ENCODE measurements at places on chromosomes 11 and 22.

DNA sequence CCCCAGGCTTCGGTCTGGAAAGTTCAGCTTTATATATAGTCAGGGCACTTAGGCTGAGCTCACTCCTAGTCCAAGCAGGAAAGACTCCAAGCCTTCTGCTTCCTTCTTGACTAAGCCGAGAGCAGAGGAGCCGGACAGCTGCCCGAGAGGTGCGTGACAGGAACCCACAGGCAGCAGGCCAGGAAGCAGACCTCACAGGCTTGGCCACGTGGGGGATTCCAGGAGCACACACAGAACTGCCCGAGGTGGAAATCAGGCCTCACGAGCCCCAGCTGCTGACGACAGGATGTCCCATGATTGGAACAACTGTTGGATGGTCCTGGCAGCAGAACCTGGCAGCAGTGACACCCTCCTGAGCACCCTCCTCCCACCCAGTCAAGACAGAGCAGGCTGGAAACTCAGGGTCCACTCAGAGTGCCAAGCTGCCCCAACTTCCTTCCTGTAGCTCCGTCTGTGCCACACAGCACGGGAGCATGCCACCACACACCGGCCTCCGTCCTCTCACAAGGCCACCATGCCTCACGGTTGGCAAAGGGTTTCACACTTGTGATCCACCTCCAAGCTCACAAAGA lies 5.4 kb downstream of the PLA2G6 start:
- no peak for DNase-seq

DNA sequence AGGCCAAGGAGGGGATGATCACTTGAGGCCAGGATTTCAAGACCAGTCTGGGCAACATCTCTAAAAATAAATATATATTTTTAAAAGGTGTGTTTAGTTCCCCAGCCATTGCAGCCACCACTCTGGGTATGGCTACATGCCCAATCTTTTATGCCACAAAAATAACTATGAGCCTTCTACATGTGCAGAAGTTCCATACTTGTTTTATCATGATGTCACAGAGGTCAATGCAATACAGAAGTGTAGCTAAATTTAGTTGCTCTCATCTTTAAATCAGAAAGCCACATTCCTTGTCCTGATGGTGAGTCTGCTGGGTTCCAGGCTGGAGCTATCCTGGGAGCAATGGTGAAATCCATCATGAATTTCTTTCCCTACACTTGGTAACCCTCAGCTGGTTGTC lies 436.3 kb downstream of the DYNC2H1 start:
- no peak for DNase-seq

DNA sequence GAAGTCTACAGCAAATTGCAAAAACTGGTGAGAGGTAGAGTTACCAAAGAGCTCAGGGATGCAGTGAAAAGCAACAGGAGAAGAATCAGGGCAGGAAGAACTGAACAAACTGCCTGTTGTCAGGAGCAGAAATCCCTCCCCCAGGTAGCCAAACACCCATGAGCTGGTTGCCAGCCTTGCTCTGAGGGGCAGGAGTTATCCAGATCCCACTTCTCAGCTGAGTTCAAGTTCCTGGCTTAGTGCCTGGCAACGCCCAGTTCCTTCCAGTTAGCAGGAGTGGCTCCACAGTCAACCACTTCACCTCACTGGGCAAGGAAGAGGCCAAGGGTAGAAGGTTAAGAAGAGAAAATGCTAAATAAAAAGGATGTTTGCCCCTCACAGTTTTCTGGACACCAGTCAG lies 1.9 kb upstream of the MPZL2 start:
- no peak for DNase-seq

DNA sequence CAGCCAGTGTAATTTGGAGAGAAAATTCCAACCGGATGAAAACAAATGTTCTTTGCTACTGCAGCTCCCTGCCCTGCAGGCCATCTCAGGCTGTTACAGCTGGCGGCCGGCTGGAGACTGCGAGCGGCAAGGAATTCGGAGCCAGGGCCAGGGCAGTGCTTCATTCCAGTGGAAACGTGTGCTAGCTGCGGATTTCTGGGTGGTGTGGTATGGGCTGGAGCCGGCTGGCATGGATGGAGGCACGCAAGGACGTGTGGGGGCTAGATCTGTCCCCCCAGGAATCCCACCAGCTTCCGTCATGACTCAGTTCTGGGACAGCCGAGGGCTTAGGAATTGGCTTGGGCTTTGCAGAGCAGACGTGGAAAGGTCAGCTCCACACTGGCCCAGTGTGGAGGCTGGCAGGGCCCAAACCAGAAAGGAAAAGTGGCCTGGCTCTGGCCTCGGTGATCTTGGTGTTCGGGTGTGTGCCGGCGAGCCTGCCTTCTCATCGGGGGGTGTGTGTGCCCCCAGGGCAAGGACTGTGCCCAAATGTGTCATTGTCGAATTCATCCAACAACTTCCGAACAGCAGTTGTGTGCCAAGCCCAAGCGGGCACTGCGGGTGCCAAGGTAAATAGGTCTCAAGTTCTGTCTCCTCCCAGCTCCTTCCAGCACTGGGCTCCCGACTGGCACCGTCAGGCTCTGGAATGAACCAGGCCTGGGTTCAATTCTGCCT lies 48.1 kb upstream of the SHISAL1 start:
- no peak for DNase-seq

DNA sequence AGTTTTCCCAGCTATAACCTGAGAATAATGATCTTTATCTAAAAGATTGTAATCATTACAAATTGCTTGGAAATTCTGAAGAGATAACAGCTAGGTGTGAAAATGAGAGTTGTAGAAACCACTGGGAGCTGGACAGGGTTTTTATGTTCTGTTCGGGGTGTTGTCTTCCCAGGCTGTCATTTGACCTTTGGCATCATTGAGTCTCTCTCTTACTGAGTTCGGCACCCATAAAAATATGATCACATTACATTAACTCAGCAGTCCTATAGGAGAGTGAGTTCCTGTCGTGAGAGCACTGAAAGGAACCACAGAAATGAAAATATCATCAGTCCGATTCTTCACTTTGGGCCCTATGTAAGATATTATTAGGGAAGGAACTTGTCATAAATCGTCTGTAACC lies 29.3 kb downstream of the KIRREL3 start:
- DNase-seq = no peak

GRCh38 chr11:25838918-25839625 lies 492.9 kb upstream of the ANO3 start:
- DNase-seq = no peak

DNA sequence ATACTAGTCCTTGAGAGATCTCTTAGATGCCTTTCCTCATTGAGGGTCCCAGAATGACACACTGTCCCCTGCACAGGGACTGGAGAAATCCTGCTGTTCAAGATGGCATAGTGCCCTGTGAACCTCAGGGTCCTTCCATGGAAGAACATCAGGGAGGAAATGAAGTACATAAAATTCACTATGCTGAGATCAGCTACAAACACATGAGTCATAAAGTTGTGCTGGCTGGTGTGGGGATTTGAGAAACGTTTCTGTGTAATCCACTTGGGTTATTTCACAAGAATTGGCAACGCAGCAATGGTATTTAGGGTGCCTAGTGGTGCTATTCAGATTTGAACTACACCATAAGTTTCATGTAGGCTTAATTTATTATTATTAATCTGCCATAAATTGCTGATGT lies 174.4 kb downstream of the MAML2 start:
- peak; percentile 70 for DNase-seq

DNA sequence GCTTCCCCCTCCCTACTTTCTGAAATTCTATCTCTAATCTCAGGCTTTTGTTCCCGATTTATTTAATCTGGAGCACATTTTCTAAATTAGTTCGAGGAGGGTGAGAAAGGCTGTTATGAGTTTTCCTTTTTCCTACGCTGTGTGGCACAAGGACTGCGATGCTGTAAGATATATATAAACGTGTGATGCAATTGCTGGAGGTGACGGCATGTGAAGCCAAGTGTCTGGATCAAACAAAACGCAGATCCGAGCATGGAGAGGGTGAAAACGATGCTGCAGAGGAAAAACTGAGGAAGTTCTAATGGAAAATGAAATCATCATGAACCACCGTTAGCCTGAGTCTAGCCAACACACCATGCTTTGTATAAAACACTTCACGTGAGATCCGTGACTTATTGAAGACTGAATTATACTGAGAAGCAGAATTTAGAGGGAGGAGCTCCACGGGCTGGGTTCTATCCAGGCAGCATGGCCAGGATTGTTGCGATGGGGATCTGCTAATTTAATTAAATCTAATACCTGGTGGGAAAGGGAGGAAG lies 4.4 kb downstream of the PKNOX2 start:
- DNase-seq = no peak

- DNase-seq = peak; percentile 31
These were observed 228.4 kb downstream of the FAT3 start for GRCh38 chr11:92453055-92453454.

DNA sequence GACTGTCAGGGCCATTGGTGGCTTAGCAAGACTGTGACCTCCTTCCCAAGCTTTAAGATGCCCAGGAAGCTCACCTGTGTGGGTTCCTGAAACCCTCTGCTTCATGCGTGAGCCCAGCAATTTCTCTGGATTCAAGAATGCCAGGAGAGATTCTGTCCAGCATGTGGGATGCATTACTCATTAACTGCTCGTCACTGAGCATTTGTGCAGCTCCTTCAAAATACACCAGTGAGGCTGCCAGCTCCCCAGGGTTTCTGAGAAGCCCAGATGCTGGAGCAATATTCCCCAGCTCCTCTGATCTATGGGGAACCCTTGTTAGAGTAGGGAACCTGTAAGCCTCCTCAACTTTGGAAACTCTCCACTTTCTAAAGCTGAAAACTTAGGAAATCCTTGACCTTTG lies 126.5 kb downstream of the CHST1 start:
- no peak for DNase-seq

GRCh38 chr11:117992136-117992535 lies 5.9 kb downstream of the IL10RA start:
- no peak for DNase-seq

All from hepatic stellate cell (primary cell).